ENCODE measurements at places on chromosomes 11 and 22.

GRCh38 chr11:103661185-103661584, 375.3 kb upstream of the DDI1 start:
- no peak for DNase-seq

GRCh38 chr11:97786961-97787360, 1233.8 kb upstream of the CNTN5 start:
- no peak for DNase-seq

DNA sequence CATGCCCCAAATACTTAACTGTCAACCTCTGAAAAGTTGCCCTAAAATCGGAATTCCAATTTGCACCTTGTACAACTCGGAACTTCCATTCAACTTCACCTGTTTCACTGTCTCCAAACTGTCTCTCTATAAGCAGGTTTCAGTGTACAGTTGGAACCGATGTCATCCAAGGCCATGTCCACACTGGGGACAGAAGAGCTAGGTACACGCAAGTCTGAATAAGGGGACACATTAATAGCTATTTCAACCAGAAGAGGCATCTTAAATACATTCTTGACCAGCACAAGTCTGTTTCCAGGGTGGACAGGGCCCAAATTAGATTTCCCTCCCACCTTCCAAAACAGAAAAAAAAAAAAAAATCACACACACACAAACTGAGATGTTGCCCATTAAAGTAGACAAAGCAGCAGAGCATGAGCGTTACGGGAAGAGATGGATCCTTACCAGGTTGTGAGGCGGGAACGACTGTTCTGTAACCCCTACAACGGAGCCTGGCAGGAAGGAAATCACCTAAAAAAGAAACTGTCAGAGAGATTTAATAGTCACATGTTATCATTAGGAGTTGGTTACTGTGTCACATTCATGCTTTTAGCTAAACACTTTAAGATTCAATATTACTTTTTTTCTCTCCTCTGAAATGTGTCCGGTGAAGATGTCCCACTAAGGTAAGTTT, 1.7 kb downstream of the CREBZF start:
- DNase-seq, result peak; percentile 17

DNA sequence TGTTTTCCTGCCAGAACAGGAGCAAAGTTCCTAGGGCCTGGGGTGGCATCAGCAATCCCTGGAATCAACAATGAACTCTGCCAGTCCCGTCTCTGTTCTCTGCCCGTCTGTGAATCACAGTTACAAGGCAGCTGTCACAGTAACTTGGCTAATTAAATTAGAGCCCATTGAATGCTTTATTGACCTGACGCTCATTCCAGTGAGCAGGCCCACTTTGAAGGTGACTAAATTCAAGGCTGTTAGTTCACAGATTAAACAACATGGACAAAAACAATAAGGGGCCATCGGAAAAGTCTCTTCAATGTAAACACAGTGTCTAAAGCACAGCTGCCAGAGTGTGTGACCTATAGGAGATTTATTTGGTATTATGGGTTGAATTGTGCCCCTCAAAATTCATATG, 17.7 kb upstream of the TMPRSS5 start:
- no peak for DNase-seq

GRCh38 chr22:17098379-17098819, 13.6 kb downstream of the IL17RA start:
- DNase-seq, result no peak

- no peak for DNase-seq
These were observed 32.2 kb downstream of the CYTH4 start for GRCh38 chr22:37314315-37315074.

DNA sequence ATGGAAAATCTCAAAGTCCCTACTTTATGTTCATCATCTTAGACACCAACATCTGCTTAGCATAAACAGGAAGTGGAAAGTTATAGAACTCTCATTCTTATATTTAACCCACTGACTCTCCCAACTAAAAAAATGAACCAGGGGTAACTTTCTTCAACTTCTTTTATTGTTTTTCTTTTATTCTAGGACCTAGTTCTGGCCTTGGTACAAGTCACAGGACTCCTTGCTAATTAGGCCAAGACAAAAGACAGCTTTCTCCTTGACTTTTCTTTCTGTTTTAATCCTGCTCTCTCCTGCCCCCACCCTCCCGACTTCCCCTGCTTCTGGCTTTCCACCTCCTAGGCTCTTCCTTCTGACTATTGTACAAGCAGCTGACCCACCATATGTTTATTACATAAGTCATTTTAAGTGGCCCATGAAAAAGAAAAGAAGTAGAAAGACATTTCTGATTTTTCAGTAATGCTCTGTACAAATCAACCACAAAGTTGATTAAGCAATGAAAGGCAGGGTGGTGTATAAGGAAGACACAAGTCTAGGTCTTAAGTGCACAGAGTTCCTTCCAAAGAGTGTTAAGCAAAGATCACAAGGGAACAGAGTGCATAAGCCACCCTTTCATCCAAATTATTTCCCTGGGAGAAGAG, 18.3 kb downstream of the JAML start:
- no peak for DNase-seq

GRCh38 chr22:49971232-49972162, 10.9 kb downstream of the PIM3 start:
- no peak for DNase-seq

GRCh38 chr22:24737582-24737981, 36.9 kb downstream of the PIWIL3 start:
- DNase-seq, result no peak

DNA sequence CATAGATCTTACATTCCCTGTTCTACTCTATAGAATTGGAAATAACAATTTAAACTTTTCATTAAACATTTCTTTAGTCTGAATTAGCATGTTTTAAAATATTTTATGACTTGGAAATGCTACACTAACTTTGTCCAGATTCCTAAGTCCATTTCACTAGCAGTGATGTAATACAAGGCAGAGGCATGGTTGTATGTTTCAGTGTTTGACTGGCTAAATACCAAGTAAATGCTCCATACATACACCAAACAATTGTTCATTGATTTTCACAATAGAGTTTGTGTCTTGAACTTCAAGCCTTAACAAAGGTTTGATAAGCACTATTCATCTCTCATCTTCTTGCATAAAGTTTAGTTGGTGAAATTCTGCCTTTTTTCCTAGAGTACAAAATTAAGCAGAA, 13.5 kb downstream of the ZBED5 start:
- no peak for DNase-seq

GRCh38 chr11:76406359-76406758, 25.2 kb downstream of the GVQW3 start:
- no peak for DNase-seq

GRCh38 chr11:131924001-131924400, 553.6 kb downstream of the NTM start:
- DNase-seq, result no peak

GRCh38 chr11:208181-208916, 841 bp downstream of the RIC8A start:
- peak; percentile 74 for DNase-seq

GRCh38 chr11:34407121-34407813, 31.5 kb upstream of the CAT start:
- DNase-seq, result peak; percentile 37

DNA sequence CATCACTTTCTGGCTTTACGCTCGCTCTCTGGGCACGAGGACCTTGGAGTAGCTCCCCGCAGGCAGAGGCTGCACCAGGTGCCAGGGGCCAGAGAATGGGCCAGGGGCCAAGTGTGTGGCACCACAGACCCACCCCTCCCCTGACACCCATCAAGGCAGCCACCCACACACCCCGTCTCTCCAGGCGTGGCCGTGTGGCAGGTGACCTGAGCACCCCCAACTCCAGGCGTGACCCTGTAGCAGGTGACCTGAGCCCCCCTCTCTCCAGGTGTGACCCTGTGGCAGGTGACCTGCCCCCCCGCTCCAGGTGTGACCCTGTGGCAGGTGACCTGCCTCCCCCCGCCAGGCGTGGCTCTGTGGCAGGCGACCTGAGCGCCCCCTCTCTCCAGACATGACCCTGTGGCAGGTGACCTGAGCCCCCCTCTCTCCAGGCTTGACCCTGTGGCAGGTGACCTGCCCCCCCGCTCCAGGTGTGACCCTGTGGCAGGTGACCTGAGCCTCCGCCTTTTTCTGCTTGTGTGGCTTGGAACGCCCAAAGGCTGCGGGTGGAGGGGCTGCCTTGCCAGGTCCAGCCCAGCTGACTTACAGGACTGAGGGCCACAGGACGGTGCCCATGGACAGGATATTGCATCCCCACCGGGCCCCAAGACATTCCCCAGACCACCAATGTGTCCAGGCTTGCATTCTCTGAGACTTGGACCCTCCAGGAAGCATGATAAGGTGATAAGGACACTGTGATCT, 667.2 kb downstream of the BRD1 start:
- no peak for DNase-seq

DNA sequence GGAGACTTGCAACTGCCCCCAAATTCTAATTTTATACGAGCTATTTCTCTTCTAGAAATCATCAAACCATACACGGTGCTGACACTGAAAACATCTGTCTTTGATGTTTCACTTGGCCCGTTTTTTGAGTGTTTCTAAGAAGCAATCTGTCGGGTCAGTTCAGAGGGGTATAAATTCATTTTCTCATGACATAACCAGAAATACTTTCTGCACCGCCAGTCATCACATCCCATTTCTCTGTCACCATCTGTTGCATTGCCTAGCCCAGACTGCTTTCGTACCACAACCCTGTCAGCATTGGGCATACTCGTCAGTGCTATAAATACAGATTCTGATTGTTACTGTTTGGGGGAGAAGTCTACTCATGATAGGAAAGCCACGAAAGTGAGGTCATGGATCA, 63.1 kb upstream of the CCDC90B start:
- DNase-seq, result no peak

DNA sequence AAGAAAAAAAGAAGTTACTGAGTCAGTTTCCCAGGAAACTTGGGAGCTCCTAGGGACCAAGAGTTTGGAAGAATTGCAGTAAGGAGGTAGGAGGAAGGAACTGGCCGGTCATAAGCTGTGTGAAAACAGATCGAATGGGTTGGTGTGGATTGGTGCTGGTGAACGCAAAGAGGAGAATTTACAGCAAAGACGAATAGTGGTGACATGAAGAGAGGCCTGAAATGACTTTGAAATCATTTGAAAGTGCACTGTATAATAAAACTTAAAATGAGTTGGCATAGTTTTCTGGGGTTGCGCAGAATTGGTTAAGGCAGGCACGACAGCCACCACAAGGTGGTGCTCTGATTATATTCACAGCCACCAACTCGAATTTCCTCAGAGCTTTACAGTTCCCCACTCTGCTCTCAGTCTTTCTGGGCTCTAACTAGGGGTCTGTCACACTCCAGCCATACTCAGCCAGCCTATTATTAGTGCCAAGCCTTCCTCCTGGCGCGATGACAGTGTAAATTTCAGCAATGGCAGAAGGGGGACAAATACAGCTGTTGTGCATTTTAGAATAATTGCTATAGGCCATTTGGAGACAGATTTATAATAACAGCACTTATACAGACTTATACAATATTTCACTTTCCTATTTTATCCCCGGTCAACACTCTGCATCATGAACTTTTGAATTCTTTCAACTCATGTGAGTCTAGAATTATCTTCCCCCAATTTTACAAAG, 8.3 kb upstream of the HTR3B start:
- no peak for DNase-seq

GRCh38 chr11:47577460-47578041, 1.2 kb downstream of the KBTBD4 start:
- DNase-seq, result peak; percentile 49

- no peak for DNase-seq
These were observed 293.3 kb downstream of the BRD1 start for GRCh38 chr22:49534386-49534785.

- DNase-seq, result no peak
These were observed 31.2 kb upstream of the RBMXL2 start for GRCh38 chr11:7057641-7058040.

DNA sequence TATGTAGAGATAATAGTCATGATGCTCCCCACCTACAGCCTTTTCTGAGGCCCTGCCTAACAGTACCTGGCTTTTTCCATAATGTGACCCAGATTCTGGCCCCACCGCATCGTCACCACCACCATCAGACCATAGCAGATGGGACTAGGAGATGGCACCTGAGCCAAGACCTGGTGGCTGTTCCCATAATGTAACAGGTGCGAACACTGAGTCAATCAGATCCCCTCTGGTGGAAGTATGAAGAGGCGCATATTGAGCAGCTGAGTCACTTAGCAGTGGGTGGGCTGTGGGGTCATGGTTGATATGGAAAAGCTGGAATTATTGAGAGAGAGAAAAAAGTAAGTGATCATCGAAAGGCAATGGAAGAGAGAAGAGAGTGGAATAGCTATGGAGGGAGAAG, 578.0 kb upstream of the CADM1 start:
- no peak for DNase-seq

GRCh38 chr11:95512682-95513081, 276.9 kb downstream of the FAM76B start:
- peak; percentile 80 for DNase-seq

DNA sequence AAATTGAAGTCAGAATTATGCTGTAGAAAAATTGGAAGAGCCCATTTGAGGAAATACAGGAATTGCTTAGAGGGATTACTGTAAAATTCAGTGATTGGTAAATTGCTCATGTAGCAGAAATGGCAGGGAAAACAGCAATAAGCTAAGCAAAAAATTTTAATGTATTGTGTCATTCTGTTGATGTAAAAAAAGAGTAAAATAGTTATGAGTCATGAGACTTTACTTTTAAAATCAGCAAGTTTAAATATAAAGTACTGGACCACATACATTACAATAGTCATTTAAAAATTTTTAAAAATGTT, 10.4 kb downstream of the PDHX start:
- peak; percentile 17 for DNase-seq

Data from mammary epithelial cell (primary cell).